ENCODE measurements at places on chromosomes 7 and 10. TPM values are rescaled to one million over a fixed set of nuclear protein-coding genes. Genes with fewer than 3 reads are reported as not detected.

GRCh38 chr10:72981028-72981881 lies 26.6 kb upstream of the PLA2G12B start:
- no peak for DNase-seq

- no peak for DNase-seq
Observed at GRCh38 chr7:96685353-96685752, 24.3 kb downstream of the SEM1 start.

- DNase-seq, result no peak
Observed at GRCh38 chr10:29540016-29540415, 94.8 kb downstream of the SVIL start.

DNA sequence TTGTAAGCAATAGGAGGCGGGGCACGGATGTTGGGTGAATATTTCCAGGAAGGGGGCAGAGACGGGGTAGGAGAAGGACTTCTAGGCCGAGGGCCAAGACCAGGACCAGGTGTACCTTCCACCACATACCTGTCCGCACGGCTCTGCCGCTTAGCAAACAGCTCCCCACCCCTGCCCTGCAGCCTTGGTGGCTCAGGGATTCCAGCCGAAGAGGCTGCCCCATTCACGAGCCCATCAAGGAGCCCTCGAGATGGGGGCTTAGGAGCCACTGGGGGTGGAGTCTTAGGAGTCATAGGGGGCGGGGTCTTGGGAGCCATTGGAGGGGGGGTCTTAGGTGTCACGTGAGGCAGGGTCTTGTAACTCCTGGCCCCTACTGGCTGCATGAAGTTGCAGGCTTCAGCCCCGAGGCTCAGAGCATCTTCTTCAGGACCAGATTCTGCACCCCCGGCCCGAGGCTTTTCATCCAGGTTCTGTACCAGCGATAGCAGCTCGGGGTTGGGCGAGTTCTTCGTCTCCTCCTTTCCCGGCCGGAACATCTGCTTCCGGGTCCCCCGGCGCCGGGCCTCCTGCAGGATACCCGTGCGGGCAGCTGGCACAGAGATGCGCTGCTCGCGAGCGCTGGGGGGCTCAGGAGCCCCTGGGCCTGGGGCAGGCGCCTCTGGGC lies 6.1 kb upstream of the MYOZ1 start:
- peak; percentile 76 for DNase-seq

DNA sequence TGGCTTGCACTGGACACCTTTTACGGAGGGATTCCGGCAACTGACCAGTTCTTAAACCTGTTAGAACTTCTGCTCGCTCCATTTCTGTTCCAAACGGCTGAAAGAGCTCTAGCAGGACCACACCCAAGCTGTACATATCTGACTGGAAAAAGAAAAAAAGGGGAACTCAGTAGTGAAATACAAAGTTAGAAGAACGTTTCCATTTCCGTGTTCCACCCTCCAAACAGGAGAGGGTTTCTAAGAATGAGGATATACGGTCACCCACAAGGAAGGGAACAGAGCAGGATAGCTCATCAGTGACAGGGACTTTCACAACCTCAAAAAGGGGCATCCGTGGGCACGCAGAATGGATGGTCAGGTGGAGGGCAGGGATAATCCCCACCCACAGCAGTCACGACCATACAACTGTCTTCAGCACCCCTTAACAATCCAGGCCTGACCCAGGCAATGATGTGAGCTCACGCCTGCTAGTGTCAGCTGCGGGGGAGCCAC lies 4.3 kb upstream of the ANKRD61 start:
- DNase-seq, result no peak

GRCh38 chr7:85224171-85224570 lies 37.3 kb upstream of the SEMA3D start:
- no peak for DNase-seq

GRCh38 chr7:83520726-83521125 lies 128.2 kb downstream of the SEMA3E start:
- no peak for DNase-seq

The SSMEM1 gene
- total RNA-seq, result not detected

GRCh38 chr10:113078282-113078907 lies 128.3 kb downstream of the TCF7L2 start:
- DNase-seq, result no peak

- DNase-seq, result no peak
Observed at GRCh38 chr7:111736552-111736874, 174.2 kb upstream of the IMMP2L start.
